ENCODE measurements at places on chromosomes 4 and X.

- no peak for DNase-seq
These were observed 53.6 kb downstream of the AMER1 start for GRCh38 chrX:64151911-64152310.

DNA sequence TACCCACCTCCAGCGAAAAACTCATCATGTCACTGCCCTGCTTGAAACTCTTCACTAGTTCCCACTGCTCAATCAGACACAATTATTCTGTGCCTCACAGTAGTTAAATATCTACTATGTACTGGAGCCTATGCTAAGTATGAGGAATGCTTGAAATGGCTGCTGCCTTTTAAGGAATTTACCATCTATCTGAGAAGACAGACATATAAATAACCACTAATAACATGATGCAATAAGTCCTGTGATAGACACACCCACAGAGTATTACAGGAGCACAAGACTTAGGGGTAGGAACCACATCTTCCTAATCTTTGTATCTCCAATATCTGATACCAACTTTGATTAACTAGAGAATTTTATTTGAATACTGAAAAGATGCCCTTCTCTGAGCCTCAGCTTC lies 21.1 kb downstream of the SLC25A53 start:
- no peak for DNase-seq

- DNase-seq = no peak
These were observed 68.7 kb upstream of the ADAD1 start for GRCh38 chr4:122309988-122310626.

DNA sequence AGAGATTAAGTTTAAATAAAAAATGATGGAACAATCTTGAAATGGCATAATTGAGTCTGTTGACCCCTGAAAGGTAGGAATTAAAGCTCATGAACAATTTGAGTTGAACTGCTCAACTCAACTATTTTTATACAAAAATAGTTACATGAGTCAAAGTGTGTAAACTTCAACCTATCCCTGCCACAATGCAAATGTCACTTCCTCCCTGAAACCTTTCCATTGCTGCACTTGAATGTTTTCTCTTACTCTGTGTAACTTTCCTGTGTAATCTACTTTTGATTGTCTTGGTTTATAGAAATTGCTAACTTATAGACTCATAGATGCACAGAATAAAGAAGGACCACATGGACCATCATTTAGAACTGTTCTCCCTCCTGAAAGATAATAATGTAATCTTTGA lies 218.5 kb downstream of the GBA3 start:
- DNase-seq = no peak

GRCh38 chr4:182369211-182369610 lies 126.0 kb downstream of the TENM3 start:
- no peak for DNase-seq

- no peak for DNase-seq
These were observed 150.9 kb downstream of the SHOX start for GRCh38 chrX:781224-782204.

GRCh38 chr4:52015366-52015765 lies 4.8 kb downstream of the LRRC66 start:
- no peak for DNase-seq

DNA sequence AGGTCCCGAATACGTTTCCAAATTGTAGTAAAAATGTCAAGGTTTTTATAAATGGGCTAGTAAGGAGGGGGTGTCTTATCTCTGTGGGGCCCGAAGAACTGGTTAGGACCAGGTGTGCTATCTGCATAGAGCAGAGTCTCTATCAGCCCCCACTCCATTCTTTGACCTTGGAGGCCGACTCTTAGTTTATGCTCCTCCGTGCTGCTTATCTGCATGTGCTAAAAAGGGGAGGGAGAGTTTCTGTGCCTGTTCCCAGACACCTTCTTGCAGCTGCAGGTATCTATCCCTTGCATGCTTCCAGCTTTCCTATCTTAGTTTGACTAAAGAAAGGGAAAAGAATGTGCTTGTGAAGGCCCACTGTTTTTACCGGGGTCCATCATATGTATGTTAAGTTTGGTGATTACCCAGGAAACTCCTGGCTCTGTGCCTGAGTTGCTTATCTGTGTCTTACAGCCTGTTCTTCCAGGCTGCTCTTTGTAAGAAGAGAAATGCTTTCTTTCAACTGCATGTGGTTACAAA lies 28.6 kb upstream of the NAF1 start:
- no peak for DNase-seq

DNA sequence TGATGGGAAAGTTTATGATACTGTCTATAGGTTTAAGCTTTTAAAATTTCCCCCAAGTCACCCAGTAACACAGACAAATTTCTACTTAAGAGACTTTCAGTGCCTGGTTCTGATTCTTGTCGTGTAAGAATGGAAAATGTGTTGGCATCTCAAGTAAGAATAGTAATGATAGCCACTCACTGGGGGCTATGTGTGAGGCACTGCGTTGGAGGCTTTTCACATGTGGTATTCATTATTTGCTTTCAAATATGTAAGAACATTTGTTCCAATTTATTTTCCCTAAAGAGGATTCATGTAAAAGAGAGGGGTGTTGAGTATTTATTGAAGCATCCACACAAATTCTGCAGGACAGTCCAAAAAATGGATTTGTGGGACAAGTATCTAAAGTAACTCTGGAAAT lies 143.6 kb downstream of the FNIP2 start:
- no peak for DNase-seq

DNA sequence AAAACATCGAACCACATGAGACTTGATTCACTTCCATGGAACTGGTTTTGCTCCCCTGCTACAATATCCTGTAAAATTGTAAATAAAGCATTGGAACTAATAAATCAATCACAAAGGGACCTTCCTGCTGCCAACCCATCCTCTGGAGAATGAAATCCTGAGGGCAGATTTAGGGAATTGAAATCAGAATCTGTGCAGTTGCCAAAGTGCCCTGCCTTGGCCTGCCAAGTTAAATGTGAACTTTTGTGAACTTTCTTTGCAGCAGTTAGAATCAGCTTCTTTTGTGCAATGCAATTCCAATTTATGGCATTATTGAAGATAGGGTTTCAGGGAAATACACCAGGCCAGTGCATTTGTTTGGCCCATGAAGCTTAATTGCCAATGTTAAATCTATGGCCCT lies 263.1 kb downstream of the PTTG2 start:
- DNase-seq = no peak

DNA sequence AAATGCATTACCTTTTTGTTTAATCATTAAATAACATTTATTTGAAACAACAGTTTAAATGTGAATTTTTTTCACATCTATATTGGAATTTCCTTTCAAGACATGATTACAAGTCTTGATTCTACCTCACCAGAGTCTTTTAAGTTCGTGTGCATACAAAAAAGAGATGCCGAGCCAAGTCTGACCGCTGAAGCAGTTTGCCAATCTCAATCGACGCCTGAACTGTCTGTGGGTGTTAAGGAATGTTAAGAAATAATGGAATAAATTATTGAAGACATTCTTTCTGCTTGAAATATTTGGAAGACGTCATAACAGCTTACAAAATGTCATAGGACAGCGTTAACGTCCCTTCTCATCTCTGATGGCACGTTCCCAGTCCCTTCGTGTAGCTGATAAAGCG lies 27.9 kb upstream of the TNIP3 start:
- no peak for DNase-seq

- DNase-seq = no peak
These were observed 26.8 kb downstream of the RBBP7 start for GRCh38 chrX:16843208-16843909.
